ENCODE measurements at places on chromosomes 12 and 14.

DNA sequence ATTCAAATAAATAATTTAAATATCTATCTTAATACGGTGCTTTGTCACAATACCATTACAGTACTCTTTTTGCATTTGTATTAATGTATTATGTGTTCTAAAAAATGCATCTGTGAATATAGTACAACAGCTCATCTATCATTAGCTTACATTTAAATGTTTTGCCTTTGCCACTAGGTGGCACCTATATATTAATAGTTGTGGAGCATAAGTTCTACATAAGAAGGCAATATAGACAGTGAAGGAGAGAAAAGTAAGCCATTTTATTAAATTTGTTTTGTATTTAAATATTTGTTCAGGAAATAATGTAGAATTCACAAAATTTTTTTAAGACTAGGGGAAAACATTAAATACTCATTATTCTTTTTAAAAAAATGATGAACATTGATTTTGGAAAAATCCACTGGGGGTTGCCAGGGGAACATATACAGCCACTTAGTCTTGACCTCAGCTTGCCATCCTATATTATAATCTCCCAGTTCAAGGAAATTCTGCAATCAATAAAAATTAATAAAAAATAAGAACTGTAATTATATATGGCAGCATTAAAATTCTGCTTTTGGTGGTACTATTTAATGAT is 9.8 kb downstream of the CCER1 start:
- DNase-seq, result peak; percentile 42

GRCh38 chr12:4780641-4781611 is 60.7 kb downstream of the GALNT8 start:
- no peak for DNase-seq

GRCh38 chr12:58532855-58533608 is 387.3 kb downstream of the LRIG3 start:
- DNase-seq, result no peak

DNA sequence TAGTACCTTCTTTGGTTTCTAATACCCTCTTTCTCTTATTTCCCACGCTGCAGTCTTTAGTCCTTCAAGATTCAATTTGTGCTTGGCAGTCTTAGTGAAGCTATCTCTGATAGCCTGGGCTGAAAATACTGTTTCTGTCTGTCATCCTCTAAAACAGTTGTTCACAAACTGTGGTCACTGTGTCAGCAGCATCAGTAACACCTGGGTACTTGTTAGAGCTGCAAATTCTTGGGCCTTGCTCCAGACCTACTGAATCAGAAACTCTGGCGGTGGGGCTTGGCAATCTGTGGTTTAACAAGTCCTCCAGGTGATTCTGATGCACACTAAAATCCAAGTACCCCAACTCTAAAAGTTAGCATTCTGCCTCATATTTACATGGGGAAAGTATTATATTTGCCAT is 217.5 kb upstream of the SEL1L start:
- no peak for DNase-seq

DNA sequence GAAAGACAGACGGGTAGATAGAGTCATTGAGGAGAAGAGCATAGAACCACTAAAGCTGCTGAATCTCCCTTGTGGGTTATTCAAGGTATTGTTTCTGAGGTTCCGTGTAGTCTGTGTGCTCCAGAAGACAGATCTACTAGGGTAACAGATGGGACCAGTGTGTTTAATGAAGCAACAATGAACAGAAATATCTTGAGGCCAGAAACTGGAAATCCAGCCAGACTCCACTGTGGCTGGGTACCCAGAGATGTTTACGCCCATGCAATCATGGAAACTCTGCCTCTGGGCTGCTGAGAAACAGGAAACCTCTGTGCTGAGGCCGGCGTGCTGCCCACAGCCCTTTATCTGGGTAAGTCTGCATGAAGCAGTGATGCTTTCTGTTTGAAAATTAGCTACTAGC is 8.3 kb downstream of the PROX2 start:
- DNase-seq, result no peak

GRCh38 chr12:65372574-65372973 is 94.1 kb downstream of the MSRB3 start:
- DNase-seq, result no peak

DNA sequence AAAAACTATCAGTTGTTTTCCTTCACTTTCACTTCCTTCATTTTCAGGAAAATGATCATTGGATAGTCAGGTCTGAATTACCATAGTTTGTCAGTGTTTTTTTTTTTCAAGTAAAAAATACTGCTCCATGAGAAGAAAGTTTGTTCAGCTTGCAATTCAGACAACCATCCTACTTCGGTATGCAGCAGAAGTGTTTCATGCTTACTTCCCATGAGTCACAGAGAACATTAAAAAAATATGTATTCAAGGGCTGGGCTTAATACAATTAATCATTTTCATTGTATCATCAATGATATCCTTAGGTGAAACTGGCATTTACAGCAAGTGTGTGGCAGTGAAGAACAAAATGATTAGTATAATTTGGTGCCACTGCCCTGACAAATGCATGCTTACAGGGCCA is 21.6 kb downstream of the PYM1 start:
- no peak for DNase-seq

- DNase-seq, result peak; percentile 87
Observed at GRCh38 chr12:510071-510825, 50.5 kb downstream of the B4GALNT3 start.

- DNase-seq, result no peak
Observed at GRCh38 chr14:51674294-51675002, 22.7 kb downstream of the FRMD6 start.

- no peak for DNase-seq
Observed at GRCh38 chr14:91125801-91126200, 11.9 kb downstream of the DGLUCY start.

GRCh38 chr14:75572104-75572503 is 6.3 kb upstream of the FLVCR2 start:
- no peak for DNase-seq

DNA sequence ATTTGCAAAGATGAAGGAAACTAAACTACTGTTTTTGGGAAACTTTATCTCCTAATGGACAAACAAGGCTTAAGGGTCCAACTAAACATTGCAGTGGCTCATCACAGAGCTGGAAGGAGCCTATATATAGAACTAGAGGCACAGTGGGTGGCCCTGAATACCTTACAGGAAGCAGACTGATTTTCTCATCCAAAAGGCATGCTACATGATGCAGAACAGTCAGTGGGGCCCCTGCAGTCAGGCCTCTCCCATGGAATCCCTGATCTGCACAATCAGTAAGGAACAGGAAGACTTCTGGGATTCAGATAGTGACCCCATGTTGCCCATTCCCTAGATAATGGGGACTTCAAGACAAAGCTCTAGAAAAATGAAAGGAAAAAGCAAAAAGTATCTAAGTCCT is 1.9 kb upstream of the LLPH start:
- DNase-seq, result no peak

DNA sequence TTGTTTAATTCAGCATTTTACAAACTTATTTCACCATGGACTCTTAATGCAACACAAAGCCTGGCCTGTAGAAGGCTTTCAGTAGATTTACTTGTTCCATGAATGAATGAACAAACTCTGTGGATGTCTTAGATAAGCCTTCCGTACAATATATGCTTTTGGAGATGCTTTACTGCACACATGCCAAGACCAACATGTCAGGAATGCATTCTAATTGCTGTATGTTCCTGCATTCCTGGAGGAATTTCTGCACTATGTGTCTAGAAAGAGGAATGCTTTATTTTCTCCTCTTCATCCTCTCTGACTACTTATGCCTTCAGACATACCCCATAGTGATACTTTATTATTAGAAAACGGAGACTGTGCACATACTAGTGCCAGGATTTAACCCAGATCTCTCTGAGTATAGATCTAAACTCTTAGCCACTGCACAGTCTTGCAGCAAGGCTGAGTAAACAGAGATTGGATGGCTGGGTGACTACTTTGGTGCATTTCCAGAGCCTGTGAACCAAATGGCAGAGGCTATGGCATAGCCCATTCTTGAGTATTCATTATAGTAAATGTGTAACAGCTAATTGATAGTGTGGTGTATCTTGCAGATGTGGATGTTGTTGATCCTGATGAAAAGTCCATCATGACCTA is 108.2 kb downstream of the SYNE2 start:
- peak; percentile 48 for DNase-seq

DNA sequence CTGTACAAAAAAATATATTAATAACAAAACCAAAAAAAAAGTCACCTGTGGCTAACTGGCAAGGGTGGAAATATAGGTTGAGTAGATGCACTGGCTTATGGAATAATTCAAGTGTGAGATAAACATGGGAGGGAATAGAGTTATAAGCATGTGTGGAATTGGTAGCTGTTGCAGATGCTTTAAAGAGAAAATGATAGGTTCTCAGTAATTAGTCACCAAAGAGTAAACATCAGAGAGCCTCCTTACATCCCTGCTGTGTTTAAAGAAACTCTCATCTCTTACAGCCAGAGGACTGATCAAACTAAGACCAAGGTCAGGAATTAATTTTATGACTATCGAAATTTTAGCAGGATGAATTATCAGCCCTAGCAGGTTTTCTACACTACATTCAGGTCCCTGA is 70.5 kb downstream of the EGLN3 start:
- no peak for DNase-seq

DNA sequence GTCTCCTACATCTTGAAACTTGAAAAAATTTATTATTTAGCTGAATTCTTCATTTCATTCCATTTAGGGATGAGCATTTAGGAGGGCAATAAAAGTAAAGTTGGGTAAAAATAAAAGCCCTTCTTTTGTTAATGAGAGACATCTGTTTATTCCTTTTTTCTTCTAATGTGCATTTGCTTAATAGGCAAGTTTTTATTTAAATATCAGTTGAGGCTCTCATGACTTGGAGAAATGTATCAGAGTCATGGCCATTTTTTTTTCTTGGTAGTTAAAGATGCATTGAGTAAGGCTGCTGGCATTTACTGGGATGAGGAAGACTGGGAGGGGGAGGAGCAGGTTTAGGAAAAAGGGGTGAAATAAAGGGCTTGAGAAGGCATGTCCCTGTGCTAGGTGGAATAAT is 609.9 kb upstream of the TMEM132C start:
- no peak for DNase-seq

DNA sequence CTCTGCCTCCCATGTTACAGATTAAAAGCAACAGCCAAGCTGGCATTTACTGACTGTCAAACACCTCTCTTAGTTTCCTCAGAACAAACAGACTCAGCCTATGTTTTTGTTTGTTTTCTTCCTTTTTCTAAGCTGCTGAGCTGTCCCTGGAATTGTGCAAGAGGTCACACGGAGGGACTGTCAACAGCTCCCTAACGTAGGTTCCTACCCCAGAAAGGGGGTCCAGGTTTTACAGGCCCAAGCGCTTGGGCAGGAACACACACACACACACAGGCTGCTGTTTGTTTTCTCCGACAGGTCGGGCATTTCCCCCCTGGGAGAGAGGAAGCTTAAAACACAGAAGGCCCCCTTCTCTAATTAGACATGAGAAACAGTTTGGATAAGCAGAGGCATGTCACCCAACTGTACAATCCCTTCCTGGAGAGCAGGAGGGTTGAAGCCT is 739.6 kb upstream of the TBX3 start:
- no peak for DNase-seq

DNA sequence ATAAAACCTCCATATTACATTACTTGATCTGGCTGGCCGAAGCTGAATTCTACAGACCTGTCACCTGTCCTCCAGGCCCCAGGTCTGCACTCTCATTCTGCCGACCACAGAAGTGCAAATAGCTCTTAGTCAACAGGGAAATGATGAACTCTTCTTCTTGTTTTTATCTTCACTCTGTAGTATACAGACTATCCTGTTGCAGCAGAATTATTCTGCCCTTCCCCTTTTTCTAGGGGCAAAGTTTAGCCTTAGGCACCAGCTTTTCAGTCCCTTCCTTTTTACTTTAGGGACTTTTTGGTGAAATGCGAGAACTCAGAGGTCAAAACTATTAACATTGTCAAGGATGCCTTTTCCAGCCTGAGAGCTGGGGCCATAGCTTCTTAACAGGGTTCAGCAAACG is 229.6 kb upstream of the EGLN3 start:
- DNase-seq, result peak; percentile 85

DNA sequence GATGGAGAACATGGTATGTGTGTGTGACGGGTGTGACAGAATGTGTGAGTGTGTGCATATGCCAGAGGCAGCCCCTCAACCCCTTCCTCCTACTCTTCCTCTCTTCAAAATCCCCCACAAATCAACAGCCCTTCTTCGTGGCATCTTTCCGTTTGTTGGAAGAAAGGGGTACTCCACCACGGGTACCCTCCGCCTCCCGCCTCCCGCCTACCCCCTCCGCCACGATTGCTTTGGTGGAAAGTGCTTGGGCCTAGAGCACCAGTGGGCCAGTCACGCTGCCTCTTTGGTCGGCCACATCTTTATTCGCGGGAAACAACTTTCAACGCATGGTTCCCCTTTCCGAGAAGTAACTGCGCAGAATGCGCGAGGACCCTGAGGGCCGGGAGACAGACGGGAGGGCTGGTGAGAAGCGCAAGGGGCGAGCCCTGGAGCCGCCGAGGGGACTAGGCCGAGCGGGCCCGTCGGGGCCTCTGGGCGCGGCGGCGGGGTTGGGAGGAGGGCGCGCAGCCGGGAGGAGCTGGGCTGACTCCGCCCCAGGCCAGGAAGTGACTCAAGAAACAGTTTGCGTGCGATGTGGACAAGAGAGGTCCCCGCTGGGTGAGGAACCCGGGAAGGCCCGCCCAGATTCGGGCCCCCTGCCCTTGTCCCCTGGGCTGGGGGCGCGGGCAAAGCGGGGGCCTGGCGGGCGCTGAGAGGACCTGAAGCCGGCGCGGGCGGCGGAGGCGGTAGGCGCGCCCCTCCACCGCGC is at the start of the genes CBLN3 and KHNYN:
TSS of gene CBLN3 (minus strand) at position 274 of the 748 bp plus-strand sequence. CDS start 614 bp downstream, outside the sequence.
TSS of gene KHNYN (plus strand) at position 560 of the 748 bp plus-strand sequence. CDS start 777 bp downstream, outside the sequence.
- DNase-seq, result peak; percentile 90

- DNase-seq, result no peak
Observed at GRCh38 chr14:101133068-101133467, 229.5 kb upstream of the RTL1 start.

- DNase-seq, result no peak
Observed at GRCh38 chr12:120404271-120404670, 33.6 kb upstream of the COX6A1 start.

DNA sequence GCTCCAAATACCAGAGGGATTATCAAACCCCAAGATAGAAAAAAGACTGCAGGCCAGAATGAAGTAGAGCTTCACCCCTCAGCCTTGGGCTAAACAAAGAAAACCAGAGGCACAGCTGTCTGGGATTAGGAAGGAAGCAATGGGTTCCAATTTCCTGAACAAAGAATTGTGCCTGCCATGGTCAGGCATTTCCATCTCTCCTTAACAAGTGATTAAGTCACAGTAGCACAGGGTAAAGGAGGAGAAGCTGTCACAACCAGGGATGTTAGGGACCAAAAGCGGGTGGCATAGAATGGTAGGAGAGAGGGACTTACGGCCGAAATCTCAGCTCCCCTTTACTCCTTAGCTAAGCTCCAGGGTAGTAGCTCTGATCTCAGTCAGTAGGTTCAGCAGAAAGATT is 33.9 kb downstream of the SPTLC2 start:
- DNase-seq, result no peak

GRCh38 chr12:68514807-68515411 is 95.8 kb upstream of the RAP1B start:
- no peak for DNase-seq

- no peak for DNase-seq
Observed at GRCh38 chr12:11628353-11628752, 21.1 kb upstream of the ETV6 start.

DNA sequence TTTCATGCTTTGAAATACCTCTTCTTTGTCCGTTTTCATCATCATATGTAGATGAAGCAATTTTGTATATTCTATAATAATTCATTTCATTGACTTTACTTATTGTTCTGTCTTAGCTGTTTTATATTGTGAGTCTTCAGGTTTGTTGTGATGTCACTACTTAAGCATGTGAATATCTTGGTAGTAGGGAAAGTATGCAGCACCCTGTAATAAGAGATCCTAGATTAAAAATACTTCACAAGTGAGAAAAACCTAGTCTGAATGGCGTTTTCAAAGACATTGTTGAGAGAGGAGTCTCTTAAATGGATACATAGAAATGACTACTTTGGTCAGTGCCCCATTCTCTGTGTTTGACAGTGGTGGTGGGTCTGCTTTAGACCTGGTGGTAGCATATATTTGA is 61.4 kb downstream of the SLC16A7 start:
- DNase-seq, result no peak

All from NCI-H510A treated with DMSO at 0.1 percent for 48 hours (cell line).